Kidney capillary endothelial cell (primary cell): ENCODE measurements at places on chromosomes 6 and 20.

GRCh38 chr20:62885896-62886708, 24.5 kb upstream of the TCFL5 start:
- DNase-seq: no peak

- DNase-seq: no peak
Measured at GRCh38 chr20:64049878-64050260, 430 bp upstream of the SOX18 start.

- no peak for DNase-seq
Measured at GRCh38 chr6:503610-504362, 112.2 kb downstream of the IRF4 start.

GRCh38 chr6:127176146-127176545, 57.7 kb downstream of the RSPO3 start:
- peak; percentile 42 for DNase-seq

- no peak for DNase-seq
Measured at GRCh38 chr6:125302840-125303511, 1.2 kb upstream of the HDDC2 start.

- DNase-seq: no peak
Measured at GRCh38 chr6:37020812-37021211, 15.4 kb downstream of the FGD2 start.

DNA sequence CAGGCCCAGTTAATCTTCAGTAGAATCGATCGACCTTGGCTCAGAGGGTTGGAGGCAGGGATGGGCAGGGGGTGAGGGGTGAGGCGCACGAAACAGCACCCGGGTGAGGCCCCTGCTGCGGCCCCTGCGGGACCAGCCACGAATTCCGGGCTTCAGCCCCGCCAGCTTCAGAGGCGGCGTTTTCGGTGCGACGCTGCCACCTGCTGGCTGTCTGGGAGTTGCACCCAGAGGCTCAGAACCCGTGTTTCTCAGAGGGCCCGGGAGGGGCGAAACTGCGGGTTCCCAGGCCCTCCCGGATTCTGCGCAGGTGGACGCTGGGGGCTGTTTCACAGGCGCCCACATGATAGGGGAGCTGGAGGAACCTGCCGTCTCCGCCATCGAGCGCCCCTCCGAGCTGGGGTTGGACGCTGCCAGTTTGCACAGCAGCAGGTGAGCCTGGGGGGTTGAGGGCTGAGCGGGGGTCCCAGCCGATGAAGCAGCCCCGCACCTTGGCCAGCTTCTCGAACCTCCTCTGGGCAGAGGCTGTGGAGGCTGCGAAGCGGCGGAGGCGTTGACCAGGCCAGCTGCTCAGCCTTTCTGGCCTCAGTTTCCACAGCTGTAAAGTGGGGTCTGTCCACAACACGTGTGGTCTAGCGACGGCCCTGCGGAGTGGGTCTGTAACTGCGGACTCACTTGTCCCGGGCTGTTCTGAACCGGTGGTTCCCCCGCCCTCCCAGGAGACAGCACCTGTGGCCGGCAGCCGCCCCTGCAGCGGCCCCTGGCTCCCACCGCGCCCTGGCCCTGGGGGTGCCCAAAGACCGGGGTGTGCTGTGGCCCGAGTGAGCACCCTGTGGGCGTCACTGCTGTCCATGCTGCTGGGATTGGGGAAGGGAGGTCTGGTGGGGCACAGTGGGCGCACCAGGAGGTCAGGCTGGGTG, 2.5 kb upstream of the BHLHE23 start:
- DNase-seq: peak; percentile 63

- peak; percentile 74 for DNase-seq
Measured at GRCh38 chr20:7841291-7841970, 98.8 kb downstream of the HAO1 start.

- no peak for DNase-seq
Measured at GRCh38 chr6:157108923-157109322, 214.4 kb downstream of the TMEM242 start.

GRCh38 chr6:37039958-37040357, 34.5 kb downstream of the FGD2 start:
- DNase-seq: no peak

DNA sequence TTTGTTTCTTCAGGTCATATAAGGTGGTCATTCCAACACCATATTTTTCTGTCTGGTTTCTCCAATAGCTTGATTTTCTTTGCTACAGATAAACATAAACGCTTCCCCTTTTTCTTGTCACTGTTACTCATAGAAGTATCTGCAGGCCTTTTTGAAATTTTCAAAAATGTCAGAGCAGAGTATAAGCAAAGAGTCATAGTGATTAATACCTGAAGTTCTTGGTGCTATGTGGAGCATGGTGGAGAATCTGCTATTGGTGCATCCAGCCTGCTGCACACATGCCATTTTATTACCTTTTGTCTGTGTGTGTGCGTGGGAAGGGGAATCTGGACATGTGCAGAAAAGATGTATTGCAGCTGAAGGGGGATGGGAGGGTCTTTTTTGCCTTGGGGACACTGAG, 19.7 kb downstream of the STX11 start:
- DNase-seq: no peak

- DNase-seq: no peak
Measured at GRCh38 chr20:43508604-43509040, 1.1 kb downstream of the L3MBTL1 start.

DNA sequence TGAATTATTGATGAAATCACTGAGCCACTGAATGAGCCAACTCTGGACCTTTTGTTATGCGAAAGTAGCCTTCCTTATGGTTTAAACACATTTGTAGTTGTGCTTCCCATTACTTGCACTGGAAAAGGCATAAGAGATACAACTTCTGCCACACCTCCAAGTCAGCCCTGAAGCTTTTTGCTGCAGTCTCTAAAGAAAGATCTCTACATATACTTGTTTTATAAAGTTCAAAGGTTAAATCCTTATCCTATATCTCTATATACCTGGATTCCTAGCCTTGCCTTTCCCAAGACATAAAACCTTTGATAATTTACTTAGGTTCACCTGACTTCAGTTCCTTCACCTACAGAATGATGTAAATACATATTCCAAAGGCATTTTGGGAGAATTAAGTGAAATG, 132.0 kb downstream of the PTPRK start:
- no peak for DNase-seq

GRCh38 chr6:139290787-139291311, 949 bp downstream of the TXLNB start:
- DNase-seq: peak; percentile 49

DNA sequence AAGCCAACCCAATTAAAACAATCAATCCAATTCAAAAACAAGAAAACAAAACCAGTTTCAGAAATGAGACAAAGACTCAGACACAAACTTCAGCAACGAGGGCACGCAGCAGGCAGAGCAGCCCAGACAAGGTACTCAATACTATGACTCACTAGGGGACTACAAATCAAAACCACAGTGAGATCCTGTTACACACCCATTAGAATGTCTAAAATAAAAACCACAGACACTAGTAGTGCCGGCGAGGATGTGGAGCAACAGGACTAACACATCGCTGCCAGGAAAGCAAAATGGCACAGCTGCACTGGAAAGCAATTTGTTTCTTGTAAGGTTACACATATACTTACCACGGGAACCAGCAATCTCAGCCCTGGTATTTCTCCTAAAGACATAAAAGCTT, 28.4 kb upstream of the MAS1L start:
- no peak for DNase-seq

DNA sequence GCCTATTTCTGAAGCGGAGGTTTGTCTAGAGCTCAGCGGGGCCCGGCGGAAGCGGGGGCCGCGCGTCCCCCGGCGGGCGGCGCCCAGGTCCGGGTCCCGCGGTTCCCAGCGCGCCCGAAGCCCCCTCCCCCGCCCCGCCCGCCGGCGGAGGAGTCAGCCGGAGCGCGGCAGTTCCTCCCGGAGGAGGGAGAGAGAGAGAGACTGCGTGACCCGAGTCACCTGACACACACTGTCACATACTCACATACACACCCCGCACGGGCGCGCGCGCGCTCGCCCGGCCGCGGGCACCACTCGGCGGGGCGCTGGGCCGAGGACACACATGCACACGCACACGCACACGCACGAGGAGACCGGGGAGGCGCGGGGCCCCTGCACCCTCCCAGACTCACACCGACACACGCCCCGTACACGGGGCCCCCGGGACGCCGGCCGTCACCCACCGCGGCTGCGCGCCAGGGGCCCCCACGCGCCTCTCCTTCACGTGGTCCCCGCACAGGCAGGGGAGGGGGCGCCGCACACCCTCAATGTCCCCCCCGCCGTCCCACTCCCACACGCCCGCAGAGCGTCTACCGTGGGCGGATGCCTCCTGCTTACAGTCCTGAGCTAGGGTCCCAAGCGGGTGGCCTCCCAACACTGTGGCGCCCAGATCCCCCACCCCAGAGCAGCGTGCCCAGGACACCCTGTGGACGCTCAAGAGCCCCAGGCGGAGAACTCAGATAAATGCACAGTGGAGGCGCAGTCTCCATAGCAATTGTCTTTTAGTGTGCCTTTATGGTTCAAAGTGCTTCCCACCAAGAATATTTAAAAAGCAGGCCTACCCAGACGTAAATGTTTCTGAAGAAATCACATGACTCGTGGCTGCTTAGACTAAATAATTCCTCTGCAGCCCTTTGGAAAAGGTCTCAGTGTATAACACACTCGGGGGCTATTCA, at the start of gene RRAGD:
Gene RRAGD (minus strand): TSS at position 203 of the 935 bp plus-strand sequence. CDS start 280 bp downstream, outside the sequence.
- peak; percentile 14 for DNase-seq

DNA sequence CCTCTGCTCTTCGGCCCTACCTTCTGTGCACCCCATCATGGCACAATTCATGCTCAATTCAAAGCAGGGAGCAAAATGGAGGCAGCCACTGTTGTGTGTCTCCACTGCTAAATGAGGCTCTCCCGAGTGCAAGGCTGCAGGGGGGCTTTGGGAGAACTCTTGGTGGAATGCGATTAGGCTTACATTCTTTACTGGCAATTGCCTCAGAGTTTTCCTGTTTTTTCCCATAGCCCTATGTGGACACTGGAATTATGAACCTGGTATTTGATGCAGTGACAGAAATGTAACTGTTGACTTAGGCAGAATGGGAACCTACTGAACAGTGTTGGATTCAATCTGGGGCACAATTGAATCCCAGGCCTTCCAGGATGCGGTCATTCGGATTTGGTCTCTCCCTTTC, 187.9 kb upstream of the GMDS start:
- DNase-seq: no peak

DNA sequence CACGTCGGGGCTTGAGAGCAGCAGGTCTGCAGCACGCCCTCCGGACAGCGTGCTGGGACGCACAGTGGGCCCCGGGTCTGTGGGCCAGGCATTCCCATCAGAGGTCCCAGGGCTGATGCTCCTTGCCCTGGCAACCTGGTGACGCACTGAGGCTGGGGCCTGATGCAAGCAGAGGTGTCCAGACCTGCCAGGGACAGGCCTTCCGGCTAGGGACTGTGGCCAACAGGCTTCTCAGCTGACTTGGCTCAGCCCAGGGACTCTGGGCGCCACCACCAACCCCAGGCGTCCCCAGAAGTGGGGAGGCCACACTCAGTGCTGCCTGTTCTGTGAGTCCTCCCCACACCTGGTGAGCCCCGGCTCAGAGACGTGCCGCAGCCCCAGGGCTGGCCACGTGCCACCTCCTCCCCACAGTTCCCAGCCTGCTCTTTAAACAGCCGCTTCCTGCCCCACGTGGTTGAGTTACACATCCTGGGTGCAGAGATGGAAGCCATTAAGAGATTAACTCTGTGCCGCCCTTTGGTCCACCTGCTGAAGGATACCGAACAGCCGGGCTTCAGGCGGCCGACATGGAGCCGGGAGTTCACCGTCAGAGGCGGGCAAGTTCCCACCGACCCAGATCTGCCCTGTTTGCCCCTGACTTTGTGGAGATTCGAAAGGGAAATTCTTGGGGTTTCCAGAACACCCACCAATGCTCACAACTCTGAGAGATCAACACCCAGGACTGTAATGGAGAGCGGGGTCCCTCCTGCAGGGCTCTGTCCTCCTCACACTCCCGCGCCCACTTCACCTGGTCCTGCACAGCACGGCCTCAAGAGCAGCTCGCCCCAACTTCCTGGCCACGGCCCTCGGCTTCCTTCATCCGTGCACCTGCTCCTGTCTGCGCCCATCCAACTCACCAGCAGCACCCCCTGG, 37.6 kb upstream of the ZBP1 start:
- DNase-seq: no peak

DNA sequence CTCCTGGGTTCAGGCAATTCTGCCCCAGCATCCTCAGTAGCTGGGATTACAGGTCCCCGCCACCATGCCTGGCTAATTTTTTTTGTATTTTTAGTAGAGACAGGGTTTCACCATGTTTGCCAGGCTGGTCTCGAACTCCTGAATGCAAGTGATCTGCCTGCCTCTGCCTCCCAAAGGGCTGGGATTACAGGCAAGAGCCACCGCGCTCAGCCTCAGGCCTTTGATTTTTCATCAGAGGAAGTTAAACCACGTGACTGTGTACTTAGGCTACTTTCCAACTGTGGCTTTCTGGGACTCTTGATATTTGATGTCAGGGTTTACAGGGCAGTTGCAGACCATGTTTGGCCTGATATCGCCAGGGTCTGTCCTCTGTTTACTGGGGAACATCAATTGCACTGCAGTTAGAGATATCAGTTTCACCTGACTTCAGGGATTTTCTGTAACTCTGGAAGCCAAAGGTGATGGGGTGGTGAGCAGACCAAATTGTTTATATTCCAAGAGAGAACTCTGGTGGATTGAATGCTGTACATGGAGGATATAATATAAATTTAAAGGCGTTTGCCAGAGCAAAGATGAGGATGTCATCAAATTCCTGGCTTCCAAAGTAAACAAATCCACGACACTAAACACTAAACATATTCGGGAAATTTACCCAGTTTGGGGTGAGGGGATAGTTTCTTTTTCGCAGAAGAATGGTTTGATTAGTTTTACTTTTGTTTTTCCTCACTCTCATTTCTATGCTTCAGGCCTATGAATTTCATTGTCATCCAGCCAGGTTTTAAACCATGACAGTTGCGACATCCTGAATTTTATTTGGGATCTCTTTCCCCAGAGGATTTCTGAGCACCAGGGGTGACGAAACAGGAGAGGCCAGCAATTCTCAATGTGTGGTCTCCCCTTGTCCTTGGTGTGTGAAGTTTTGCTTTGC, 4.2 kb downstream of the PSMF1 start:
- no peak for DNase-seq

- no peak for DNase-seq
Measured at GRCh38 chr6:118965371-118965770, 30.4 kb upstream of the MCM9 start.

- no peak for DNase-seq
Measured at GRCh38 chr20:36773107-36773596, 411 bp downstream of the DSN1 start.

DNA sequence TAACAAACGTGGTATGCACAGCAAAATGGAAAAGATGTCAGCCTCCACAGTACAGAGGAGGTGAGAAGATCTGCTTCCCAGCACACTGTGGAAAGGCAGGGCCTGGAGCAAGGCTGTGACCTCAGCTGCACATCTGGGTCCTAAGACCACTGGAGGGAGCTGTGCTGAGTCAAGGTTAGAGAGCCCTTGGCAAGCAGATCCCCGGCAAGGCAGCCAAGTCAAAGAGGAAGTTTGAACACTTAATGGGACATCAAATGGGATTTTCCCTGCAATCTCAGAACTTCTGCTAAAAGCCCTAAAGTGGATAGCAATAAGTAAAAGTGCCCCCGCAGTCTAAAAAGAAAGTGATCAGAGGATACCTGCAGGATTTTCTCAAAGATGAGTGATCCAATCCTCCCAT, 39.5 kb downstream of the UNC5CL start:
- peak; percentile 35 for DNase-seq

- no peak for DNase-seq
Measured at GRCh38 chr20:58720890-58721289, 28.3 kb downstream of the NPEPL1 start.
